Inflammatory macrophage (primary cell): ENCODE measurements at places on chromosomes 2 and 18.
A peak's percentile ranks its signal among the peaks of the same experiment; 100 is the strongest.

DNA sequence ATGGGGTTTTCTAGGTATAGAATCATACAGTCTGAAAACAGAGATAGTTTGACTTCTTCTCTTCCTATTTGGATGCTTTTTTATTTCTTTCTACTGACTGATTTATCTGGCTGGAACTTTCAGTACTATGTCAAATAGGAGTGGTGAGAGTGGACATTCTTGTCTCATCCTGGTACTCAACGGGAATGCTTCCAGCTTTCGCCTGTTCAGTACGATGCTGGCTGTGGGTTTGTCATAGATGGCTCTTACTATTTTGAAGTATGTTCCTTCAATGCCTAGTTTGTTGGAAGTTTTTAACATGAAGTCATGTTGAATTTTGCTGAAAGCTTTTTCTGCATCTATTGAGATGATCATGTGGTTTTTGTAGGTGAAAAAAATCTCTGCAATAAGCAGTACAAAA lies 730.4 kb downstream of the PLCL1 start:
- no peak for DNase-seq

DNA sequence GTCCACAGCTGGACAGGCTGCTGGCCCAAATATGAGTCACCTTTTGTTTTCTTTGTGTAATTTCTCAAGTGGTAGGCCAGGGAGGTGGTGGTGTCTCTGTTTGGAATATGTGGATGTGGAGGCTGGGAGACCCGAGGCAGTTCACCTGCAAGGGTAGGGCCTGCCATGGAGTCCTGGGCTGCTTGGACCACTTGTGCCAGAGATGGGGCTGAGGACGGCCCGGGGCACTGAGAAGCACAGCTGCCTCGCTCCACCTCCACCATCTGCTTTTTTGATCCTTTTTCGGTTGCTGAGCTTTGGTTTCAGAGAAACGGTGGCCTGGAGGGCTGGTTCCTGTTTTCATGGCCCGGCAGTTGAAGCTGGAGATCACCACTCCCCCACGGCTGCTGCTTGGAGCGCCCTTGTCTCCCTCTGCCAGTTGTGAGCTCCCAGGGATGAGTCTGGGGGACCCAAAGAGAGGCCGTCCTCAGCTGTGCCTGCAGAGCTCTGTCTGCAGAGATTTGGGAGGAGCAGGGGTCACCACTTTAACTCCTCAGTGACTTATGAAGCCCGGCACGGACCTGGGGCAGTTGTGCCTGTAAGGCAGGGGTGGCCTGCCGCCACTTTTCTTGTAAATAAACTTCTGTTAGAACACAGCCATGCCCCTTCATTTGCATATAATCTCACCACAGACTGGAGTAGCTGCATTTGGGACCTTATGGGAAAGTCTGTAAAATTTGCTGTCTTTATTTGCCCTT lies 67.6 kb upstream of the MCFD2 start:
- DNase-seq: peak; percentile 69

GRCh38 chr2:122486086-122486485 lies 730.6 kb downstream of the TSN start:
- no peak for DNase-seq

- peak; percentile 8 for DNase-seq
Measured at GRCh38 chr2:173076581-173077345, 1.1 kb downstream of the MAP3K20 start.

DNA sequence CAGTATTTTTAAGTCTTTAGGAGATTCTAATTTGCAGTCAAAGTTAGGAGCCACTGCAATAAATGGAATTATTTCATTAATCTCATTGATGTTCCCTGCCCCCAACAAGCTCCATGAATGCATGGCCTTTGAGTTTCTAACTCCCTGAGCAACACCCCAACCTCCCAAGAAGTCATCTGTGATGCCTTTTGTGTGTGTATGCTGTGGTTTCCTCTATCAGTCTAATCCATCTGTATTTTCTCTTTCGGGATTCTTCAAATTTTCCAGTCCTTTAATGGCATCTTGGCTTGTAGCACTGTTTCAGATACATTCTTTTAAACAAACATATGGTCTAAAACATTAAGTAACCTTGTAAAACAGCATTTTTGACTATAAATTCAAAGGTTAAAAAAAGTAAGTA lies 16.8 kb downstream of the SERPINB10 start:
- DNase-seq: no peak

DNA sequence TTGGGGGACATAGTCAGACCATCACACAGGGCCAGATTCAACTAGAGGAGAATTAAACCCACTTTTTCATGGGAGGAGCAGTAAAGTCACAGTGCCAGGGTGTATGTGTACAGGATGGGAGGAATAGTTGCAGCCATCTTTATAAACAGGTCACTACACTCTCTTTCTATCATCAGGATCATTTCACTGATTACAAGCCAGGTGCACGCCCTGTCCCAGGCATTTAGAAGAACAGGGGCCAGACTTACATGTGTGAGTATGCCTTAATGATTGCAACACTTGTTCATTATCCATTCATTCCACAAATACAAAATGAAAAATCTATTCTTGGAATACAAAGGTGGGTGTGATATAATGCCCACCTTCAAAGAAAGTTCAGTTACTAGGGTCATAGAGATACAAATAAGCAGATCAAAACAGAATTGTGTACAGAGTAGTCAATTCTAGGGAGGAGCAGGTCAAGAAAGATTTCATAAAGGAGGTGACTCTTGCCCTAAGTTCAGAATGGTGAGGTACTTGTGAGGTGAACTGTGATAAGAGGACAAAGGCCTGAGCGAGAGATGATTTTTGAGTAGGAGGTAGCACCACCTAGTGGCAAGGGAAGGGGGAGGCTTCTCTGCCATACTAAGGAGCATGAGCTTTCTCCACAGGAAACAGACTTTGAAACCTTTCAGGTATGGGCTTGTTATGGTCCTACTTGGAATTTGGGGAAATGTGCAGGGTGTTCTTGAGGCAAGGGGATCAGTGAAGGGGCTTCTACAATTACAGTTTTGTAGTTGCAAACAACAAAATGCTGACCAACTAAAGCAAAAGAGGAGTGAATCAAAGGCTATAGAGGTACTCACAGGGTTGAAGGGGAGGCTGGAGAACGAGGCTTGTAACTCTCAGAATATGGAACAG lies 156.3 kb downstream of the SUCLG1 start:
- DNase-seq: no peak

DNA sequence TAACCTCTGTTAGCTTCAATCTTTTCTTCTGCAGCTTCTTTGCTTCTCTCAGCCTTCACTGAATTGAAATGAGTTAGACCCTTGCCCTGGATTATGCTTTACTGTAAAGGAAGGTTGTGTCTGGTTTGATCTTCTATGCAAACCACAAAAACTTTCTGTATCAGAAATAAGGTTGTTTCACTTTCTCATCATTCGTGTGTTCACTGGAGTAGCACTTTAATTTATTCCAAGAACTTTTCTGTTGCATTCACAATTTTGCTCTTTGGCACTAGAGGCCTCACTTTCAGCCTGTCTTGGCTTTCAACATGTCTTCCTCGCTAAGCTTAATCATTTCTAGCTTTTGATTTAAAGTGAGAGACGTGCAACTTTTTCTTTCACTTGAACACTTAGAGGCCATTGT lies 365.3 kb downstream of the TDRD15 start:
- no peak for DNase-seq

DNA sequence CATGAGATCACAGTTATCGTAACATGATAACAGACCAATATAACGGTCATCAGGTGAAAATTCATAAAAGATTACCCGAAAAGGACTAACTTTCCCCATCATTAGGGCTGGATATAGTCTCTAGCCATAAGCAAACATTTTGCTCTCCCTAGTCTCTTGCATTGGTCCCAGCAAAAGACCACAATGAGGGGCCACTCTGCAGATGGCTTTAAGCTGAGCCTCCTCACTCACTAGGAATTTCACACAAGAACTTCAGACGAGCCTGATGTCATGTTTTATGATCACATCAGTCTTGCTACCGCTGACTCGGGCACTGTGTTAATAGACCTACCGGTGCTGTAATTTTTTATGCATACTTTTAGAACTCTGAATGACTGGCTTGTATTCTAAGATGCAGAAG lies 35.2 kb downstream of the STK17B start:
- no peak for DNase-seq
